Activated B cell treated with CpG ODN at 0.5 μM for 24 hours (primary cell): ENCODE measurements at places on chromosomes 16 and 17. TPM values are rescaled to one million over a fixed set of nuclear protein-coding genes. Genes with fewer than 3 reads are reported as not detected.

The CDH15 gene
- not detected in 2 replicates for total RNA-seq

The EPX gene
- total RNA-seq = not detected in 2 replicates

The G6PC1 gene
- total RNA-seq = not detected in 2 replicates

The MYOCD gene
- 8.0 and 8.7 TPM in 2 replicates for total RNA-seq

The CCDC200 gene
- total RNA-seq = 0.73 TPM in 1 of 2 replicates, not detected in the other

The SDK2 gene
- total RNA-seq = 1.7 and 2.5 TPM in 2 replicates

The SNX20 gene
- total RNA-seq = 33.1 and 34.5 TPM in 2 replicates

The MMP2 gene
- not detected in 2 replicates for total RNA-seq

The HIC1 gene
- total RNA-seq = 8.3 and 9.3 TPM in 2 replicates

The CCL17 gene
- total RNA-seq = 6.7 and 7.0 TPM in 2 replicates

The OR1F1 gene
- total RNA-seq = not detected in 2 replicates

The NOD2 gene
- total RNA-seq = 2.9 and 3.7 TPM in 2 replicates

The ABCC12 gene
- not detected in 2 replicates for total RNA-seq

GRCh38 chr17:60146206-60146605, 3.6 kb upstream of the CA4 start:
- H3K27ac ChIP-seq = no peak overlapping the region
- no peak for DNase-seq
- no peak overlapping the region for H3K4me3 ChIP-seq
- H3K27me3 ChIP-seq = peaks cover 61% of the 10 kb centered on the region
- H3K36me3 ChIP-seq = no peaks in the 10 kb centered on the region

DNA sequence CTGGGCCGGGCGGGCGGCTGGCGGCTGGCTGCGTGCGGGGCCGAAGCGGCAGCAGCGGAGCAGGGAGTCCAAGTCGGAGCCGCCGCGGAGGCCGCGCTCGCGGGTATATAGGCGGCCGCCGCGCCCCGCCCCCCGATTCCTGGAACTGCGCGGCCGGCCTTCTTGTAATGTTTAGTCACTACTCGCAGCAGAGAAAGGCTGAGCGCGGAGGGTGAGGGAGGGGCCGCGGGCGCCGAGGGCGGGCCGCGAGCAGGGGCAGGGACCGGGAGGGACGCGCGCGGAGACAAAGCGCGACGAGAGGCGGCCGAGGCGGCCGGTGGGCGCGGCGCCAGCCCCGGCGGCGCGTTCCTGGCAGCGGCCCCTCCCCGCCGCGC, at the start of gene SOCS3:
TSS of gene SOCS3 (minus strand) at position 81 of the 374 bp plus-strand sequence. CDS start 982 bp downstream, outside the sequence.
- H3K4me3 ChIP-seq = peak within 1 kb of the TSS; percentile 87
- H3K36me3 ChIP-seq = peaks cover 27% of the 10 kb centered on the region
- H3K4me1 ChIP-seq = peaks cover 46% of the 10 kb centered on the region
- H3K27me3 ChIP-seq = peaks cover 6% of the 10 kb centered on the region
- DNase-seq = peak; percentile 93
- H3K27ac ChIP-seq = peak within 1 kb of the TSS; percentile 72

DNA sequence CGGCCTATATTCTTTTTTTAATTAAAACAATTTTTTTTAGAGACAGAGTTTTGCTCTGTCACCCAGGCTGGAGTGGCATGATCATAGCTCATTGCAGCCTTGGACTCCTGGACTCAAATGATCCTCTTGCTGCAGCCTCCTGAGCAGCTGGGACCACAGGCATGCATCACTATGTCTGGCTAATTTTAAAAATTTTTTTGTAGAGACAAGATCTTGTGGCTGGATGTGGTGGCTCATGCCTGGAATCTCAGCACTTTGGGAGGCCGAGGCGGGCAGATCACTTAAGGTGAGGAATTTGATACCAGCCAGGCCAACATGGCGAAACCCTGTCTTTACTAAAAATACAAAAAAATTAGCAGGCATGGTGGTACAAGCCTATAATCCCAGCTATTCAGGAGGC, 54.8 kb upstream of the MSI2 start:
- H3K4me3 ChIP-seq = no peak overlapping the region
- no peak overlapping the region for H3K27ac ChIP-seq
- H3K27me3 ChIP-seq = peaks cover 5% of the 10 kb centered on the region
- H3K36me3 ChIP-seq = no peaks in the 10 kb centered on the region
- H3K4me1 ChIP-seq = no peaks in the 10 kb centered on the region

DNA sequence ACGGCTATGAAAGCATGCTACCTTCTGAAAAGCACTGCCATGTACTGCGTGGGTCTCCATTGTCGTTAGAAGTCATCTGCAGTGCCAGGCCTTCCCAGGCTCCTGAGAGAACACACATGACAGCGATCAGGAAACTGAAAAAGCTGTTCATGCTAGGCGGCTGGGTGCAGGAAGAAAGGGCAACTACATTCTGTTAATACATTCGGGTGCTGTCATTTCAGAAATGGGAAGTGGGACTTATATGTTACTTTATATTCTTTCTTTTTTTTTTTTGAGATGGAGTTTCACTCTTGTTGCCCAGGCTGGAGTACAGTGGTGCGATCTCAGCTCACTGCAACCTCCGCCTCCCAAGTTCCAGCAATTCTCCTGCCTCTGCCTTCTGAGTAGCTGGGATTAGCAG, 19.9 kb downstream of the CFAP20 start:
- no peaks in the 10 kb centered on the region for H3K27me3 ChIP-seq
- no peak overlapping the region for H3K27ac ChIP-seq
- peaks cover 12% of the 10 kb centered on the region for H3K4me1 ChIP-seq
- H3K36me3 ChIP-seq = peaks cover 23% of the 10 kb centered on the region
- no peak for DNase-seq

- H3K27ac ChIP-seq = no peak overlapping the region
- no peaks in the 10 kb centered on the region for H3K4me1 ChIP-seq
- no peak overlapping the region for H3K4me3 ChIP-seq
- peaks cover 18% of the 10 kb centered on the region for H3K27me3 ChIP-seq
Observed at GRCh38 chr16:49869731-49870130, 13.8 kb upstream of the ZNF423 start.

DNA sequence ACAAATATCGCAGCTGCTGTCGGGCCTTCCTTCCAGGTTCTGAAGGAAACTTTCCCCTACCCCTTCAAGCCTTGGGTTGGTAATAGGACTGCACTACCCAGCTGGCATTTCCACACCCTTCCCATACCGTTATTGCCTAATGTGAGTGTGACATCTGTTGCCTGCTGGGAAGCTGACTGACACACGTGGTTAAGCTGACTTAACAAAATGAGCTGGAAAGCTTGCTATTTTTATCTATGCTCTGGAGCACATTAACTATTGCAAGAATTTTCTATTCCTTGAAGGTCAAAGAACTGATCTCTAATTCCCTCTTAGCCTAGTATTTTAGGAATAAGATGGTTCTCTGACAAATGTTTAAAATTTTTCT, 79.5 kb downstream of the PMP22 start:
- H3K27ac ChIP-seq = no peak overlapping the region
- H3K27me3 ChIP-seq = no peaks in the 10 kb centered on the region
- H3K4me1 ChIP-seq = no peaks in the 10 kb centered on the region
- DNase-seq = no peak
- H3K4me3 ChIP-seq = no peak overlapping the region

DNA sequence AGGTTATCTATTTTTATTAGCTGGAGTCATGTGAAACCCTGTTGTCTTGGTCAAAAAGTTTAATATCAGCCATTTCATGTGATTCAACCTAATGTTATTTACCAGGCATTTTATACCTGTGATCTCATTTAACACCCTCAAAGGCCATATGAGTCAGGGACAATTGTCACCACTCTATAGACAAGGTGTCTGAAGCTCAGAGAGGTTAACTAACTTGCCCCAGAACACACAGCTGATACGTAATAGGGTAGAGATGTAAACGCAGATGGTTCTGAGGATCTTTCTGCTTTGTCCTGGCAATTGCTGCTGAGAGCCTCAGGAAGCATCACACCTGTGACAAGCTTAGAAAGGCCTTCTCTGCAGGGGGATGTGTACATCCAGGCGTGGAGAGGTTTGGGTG, 4.9 kb downstream of the CD300A start:
- H3K27ac ChIP-seq = no peak overlapping the region
- H3K4me3 ChIP-seq = no peak overlapping the region
- peaks cover 11% of the 10 kb centered on the region for H3K4me1 ChIP-seq
- DNase-seq = no peak
- H3K27me3 ChIP-seq = peaks cover 6% of the 10 kb centered on the region

GRCh38 chr16:12289175-12290063, 312.9 kb downstream of the SNX29 start:
- no peak for DNase-seq
- no peaks in the 10 kb centered on the region for H3K27me3 ChIP-seq
- peaks cover 61% of the 10 kb centered on the region for H3K36me3 ChIP-seq
- H3K4me1 ChIP-seq = peaks cover 54% of the 10 kb centered on the region
- peak overlapping the region; percentile 32 for H3K27ac ChIP-seq

DNA sequence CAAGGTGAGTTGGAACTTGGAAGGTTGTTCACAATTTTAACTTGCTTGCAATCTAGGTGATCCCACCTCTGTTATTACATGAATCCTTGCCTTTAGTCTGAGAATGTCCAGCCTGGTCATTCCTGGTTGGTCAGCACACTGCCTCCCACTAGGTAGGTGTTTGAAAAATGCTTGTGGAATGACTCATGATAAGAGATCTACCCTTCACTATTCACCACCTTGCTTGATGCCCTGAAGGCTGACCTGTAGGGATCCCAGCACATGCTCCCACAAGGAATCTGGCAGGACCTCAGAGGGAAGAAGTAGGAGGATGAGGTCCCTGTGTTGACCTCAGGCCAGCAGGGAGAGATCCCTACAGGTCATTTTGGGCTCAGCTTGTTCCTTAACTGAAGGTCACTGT, 30.2 kb upstream of the ABCA3 start:
- no peaks in the 10 kb centered on the region for H3K36me3 ChIP-seq
- H3K27me3 ChIP-seq = peaks cover 36% of the 10 kb centered on the region
- no peak overlapping the region for H3K27ac ChIP-seq

- H3K27me3 ChIP-seq = no peaks in the 10 kb centered on the region
- peaks cover 6% of the 10 kb centered on the region for H3K4me1 ChIP-seq
- no peak for DNase-seq
- H3K27ac ChIP-seq = no peak overlapping the region
- H3K36me3 ChIP-seq = peaks cover 72% of the 10 kb centered on the region
Observed at GRCh38 chr17:64384253-64385186, 6.1 kb downstream of the PECAM1 start.

- H3K4me3 ChIP-seq = no peak overlapping the region
- H3K27ac ChIP-seq = no peak overlapping the region
- H3K36me3 ChIP-seq = no peaks in the 10 kb centered on the region
- H3K27me3 ChIP-seq = peaks cover 29% of the 10 kb centered on the region
- H3K4me1 ChIP-seq = no peaks in the 10 kb centered on the region
- no peak for DNase-seq
Observed at GRCh38 chr17:46809110-46809571, 9.4 kb downstream of the WNT3 start.

- H3K4me1 ChIP-seq = peaks cover 25% of the 10 kb centered on the region
- no peak for DNase-seq
- no peaks in the 10 kb centered on the region for H3K27me3 ChIP-seq
- no peak overlapping the region for H3K4me3 ChIP-seq
- peaks cover 24% of the 10 kb centered on the region for H3K36me3 ChIP-seq
Observed at GRCh38 chr16:67053767-67054334, 24.9 kb downstream of the CBFB start.

- H3K36me3 ChIP-seq = no peaks in the 10 kb centered on the region
- no peak overlapping the region for H3K27ac ChIP-seq
- no peak for DNase-seq
Observed at GRCh38 chr17:14919094-14919493, 346.0 kb downstream of the PMP22 start.

DNA sequence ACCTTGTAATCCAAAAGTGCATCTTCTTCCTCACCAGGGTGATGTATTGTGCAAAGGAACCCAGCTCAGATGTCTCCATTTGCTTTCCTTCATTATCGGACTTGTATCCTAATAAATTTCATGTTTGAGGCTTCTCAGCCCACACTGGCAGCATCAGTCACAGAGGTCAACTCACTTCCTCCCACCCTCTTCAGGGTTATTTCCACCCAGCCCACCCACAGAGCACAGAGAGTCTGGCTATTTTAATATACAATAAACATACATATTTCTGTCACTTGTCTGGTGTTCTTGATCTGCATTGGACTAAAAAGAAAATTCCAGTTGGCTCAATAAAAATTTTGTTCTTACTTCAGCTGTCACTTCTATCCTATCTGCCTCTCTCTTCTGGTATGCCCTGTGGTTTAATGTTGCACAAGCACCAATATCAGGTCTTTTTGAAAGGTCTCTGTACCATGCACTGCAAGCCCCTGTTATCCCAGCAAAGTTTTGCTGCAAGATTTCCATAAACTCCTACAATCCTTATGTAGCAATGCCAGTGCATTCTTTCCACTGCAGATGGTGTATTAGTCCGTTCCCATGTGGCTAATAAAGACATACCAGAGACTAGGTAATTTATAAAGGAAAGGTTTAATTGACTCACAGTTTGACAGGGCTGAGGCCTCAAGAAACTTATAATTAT, 201.8 kb downstream of the CDH11 start:
- no peak overlapping the region for H3K4me3 ChIP-seq
- no peaks in the 10 kb centered on the region for H3K36me3 ChIP-seq
- no peak for DNase-seq
- no peaks in the 10 kb centered on the region for H3K4me1 ChIP-seq
- no peaks in the 10 kb centered on the region for H3K27me3 ChIP-seq

DNA sequence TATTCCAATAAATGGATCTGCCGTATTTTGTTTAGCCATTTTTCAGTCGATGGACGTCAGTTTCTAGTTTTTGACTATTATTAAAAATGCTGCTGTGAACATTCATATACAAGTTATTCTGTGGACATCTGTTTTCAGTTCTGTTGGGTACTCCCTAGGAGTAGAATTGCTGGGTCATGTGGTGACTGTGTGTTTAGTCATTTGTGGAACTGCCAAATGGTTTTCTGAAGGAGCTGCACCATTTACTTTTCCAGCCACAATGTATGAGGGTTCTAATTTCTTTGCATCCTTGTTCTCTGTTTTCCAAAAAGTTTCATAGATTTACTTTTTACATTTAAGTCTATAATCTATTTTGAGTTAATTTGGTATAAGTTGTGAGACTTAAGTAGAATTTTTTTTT, 29.5 kb downstream of the CYLD start:
- no peak overlapping the region for H3K27ac ChIP-seq
- DNase-seq = no peak
- peaks cover 10% of the 10 kb centered on the region for H3K4me1 ChIP-seq

GRCh38 chr17:4968486-4969046, 949 bp upstream of the SPAG7 start:
- H3K4me3 ChIP-seq = no peak overlapping the region
- no peaks in the 10 kb centered on the region for H3K27me3 ChIP-seq
- no peak overlapping the region for H3K27ac ChIP-seq
- no peak for DNase-seq
- H3K36me3 ChIP-seq = peaks cover 46% of the 10 kb centered on the region

- H3K27me3 ChIP-seq = peaks cover 26% of the 10 kb centered on the region
- H3K4me3 ChIP-seq = no peak overlapping the region
- H3K4me1 ChIP-seq = peaks cover 8% of the 10 kb centered on the region
- H3K27ac ChIP-seq = no peak overlapping the region
Observed at GRCh38 chr16:86048882-86049585, 150.1 kb downstream of the IRF8 start.

- H3K4me1 ChIP-seq = peaks cover 47% of the 10 kb centered on the region
- DNase-seq = no peak
- H3K4me3 ChIP-seq = no peak overlapping the region
- peak overlapping the region; percentile 71 for H3K27ac ChIP-seq
Observed at GRCh38 chr16:80670170-80670865, 129.5 kb downstream of the DYNLRB2 start.

- H3K4me1 ChIP-seq = peaks cover 58% of the 10 kb centered on the region
- peaks cover 36% of the 10 kb centered on the region for H3K36me3 ChIP-seq
- peak overlapping the region; percentile 59 for H3K27ac ChIP-seq
- no peaks in the 10 kb centered on the region for H3K27me3 ChIP-seq
- no peak overlapping the region for H3K4me3 ChIP-seq
Observed at GRCh38 chr17:63838631-63839171, 3.8 kb downstream of the SMARCD2 start.

GRCh38 chr17:9294661-9295210, 273.4 kb downstream of the NTN1 start:
- H3K36me3 ChIP-seq = peaks cover 9% of the 10 kb centered on the region
- no peak overlapping the region for H3K4me3 ChIP-seq
